NCI-H1694 treated with DMSO at 0.1 percent for 48 hours (cell line): ENCODE measurements at places on chromosomes 13 and 19.

GRCh38 chr19:32895384-32895783 is 25.8 kb upstream of the SLC7A9 start:
- DNase-seq: no peak

GRCh38 chr19:40745402-40745780 is 4.9 kb downstream of the ACTMAP start:
- DNase-seq: no peak

DNA sequence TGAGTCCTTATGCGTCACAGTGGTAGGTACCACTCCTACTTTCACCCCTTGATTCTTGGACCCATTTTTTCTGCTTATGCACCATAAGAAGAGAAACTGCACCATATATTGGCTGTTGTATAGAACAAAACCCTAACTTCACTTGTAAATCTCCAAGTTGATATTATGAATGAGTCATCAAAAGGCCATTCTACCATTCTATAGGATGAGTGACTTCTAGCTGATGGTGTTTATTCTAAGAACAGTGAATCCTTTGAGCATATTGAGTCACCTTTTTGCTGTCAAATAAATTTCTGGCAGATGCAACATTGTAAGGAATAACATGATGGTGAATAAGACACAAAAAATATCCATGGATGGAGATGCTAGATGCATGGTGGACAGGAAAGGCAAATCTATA is 57.7 kb downstream of the POLR1D start:
- no peak for DNase-seq

DNA sequence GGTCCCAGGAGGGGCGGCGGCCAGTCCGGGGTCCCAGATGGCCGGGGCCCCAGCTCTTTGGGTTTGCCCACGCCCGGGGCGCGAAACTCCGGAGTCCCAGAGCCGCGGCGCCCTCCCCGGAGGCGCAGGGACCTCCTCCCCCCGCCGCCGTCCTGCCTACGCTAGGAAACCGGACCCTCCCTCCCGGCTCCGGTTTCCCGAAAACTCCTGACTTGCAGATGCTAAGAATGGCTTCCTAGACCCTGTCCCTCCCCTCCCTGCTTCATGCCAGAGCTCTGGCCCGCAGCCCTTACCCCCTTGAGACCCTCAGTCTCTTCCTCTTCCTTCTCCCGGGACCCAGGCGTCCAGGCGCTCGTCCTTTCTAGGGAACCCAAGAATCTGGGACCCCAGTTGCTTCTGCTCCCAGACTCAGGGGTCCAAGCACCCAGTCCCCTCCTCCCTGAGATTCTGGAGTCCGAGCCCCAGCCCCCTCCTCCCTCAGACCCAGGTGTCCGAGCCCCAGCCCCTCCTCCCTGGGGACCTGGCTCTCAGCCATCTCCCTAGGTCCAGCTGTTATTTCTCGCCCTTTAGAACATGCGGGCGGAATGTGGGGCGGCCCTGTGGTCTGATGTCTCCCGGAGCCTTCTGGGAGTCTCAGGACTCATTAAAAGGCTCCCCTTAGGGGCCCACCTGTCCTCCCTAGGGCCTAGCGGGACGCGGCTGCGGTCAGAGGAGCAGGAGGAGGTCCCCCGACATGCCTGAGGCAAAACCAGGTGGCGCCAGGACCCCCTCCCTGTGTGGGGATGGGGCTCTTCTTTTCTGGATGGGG is at the start of gene MYBPC2:
TSS of gene MYBPC2 (plus strand) at position 672 of the 808 bp plus-strand sequence. CDS start at position 734, 62 bp downstream.
- no peak for DNase-seq

DNA sequence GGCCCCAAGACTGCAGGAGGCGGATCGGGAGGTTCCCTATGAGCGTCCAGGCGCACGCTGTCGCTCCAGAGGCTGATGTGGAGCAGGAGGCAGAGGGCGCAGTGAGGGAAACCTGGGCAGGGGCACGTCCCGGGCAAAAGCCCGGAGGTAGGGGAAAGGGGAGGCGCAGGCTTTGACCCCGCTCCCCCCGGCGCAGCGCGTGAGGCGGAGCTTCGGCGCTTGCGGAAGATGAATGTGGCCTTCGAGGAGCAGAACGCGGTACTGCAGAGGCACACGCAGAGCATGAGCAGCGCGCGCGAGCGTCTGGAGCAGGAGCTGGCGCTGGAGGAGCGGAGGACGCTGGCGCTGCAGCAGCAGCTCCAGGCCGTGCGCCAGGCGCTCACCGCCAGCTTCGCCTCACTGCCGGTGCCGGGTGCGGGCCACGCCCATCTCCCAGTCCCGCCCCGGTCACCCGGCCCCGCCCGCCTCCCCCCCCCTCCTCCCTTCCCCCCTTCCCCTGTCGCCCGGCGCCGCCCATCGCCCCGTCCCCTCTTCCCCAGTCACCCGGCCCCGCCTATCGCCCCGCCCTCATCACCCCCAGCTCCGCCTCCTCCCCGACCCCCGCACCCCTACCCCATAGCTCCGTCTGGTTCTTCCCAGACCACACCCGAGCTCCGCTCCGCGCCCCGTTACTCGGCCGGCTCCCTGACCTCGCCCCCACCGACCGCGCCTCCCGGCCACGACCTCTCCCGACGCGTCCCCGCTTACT is 4.1 kb downstream of the HMG20B start:
- no peak for DNase-seq

DNA sequence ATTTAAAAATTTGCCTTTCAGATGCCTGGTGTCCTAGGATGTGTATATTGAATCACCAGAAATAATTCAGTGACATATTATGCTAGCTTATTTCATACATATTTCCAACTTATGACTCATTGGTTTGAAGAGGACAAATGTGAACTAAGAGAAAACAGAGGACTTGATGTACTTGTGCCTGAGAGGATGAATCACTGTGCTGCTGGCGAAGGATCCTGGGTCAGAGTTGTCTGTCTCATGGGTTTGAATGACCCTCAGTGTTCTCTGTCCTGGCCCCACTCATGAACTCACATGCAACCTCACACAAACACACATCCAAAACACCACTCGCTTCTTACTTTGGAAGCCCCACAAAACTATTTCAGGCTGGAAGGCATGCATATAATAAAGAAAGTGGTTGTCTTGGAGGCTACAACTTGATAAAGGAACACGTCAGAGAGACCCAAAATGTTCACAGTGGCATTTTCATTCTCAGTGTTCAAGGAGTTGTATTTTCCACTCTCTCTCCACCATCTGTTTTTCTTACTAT is 129.0 kb upstream of the SPRY2 start:
- no peak for DNase-seq
